ENCODE measurements at places on chromosomes 5 and 9.

GRCh38 chr9:11338130-11338529 is 725.3 kb upstream of the PTPRD start:
- no peak for ATAC-seq

- ATAC-seq: peak; percentile 85
These were observed at the start of gene SLC27A6 for GRCh38 chr5:128965011-128965637. Gene SLC27A6, plus strand, starts transcription at chr5:128965488. Its CDS starts 650 bp downstream, at chr5:128966138.

GRCh38 chr5:14508046-14508445 is 73.5 kb upstream of the OTULINL start:
- no peak for ATAC-seq

DNA sequence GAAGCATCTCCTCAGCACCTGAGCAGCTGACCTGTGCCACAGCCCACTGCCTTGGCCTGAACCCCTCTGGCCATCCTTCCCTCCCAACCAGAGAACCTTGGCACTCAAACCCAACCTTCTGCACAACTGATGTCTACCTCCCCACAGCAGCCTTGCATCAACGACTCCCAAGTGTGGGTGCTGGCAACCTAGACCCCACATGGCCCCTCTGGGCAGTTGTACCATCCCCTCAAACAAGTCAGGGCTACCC is 10.3 kb downstream of the SEPTIN8 start:
- no peak for ATAC-seq

DNA sequence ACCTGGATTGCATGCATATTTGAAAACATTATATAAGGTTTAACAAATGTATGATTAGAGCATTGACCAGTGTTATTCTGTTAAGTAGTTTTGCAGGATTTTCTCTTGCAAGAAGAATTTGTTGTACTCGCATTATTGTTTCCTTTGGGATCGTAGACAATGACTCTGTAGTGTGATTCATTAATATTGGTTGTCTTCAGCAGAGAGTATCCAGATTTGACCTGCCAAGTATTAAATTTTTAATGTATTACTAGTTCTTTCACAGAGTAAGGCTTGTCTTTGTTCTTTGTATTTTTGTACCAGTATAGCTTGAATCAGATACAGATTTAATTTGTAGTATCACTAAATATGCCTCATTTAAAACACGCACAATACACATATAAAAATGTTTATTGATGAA is 155.0 kb downstream of the PBX3 start:
- ATAC-seq: no peak

- peak; percentile 37 for ATAC-seq
These were observed 40.4 kb downstream of the EXD3 start for GRCh38 chr9:137382444-137383080.

DNA sequence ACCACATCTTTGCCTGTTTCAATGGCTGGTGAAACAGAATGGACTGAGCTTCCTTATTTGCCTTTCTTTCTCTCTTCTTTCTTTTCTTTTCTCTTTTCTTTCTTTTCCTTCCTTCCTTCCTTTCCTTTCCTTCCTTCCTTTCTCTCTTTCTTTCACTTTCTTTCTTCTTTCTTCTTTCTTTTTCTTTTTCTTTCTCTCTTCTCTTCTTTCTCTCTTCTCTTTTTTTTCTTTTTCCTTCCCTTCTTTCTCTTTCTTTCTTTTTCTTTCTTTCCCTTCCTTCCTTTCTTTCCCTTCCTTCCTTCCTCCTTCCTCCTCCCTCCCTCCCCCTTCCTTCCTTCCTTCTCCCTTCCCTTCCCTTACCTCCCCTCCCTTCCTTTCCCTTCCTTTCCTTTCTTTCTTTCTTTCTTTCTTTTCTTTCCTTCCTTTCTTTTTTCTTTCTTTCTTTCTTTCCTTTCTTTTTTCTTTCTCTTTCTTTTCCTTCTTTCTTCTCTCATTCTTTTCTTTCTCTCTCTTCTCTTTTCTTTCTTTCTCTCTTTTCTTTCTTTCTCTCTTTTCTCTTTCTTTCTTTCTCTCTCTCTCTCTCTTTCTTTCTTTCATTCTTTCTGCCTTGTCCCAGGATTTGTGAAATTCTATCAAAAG is 50.1 kb upstream of the MCTP1 start:
- ATAC-seq: no peak

DNA sequence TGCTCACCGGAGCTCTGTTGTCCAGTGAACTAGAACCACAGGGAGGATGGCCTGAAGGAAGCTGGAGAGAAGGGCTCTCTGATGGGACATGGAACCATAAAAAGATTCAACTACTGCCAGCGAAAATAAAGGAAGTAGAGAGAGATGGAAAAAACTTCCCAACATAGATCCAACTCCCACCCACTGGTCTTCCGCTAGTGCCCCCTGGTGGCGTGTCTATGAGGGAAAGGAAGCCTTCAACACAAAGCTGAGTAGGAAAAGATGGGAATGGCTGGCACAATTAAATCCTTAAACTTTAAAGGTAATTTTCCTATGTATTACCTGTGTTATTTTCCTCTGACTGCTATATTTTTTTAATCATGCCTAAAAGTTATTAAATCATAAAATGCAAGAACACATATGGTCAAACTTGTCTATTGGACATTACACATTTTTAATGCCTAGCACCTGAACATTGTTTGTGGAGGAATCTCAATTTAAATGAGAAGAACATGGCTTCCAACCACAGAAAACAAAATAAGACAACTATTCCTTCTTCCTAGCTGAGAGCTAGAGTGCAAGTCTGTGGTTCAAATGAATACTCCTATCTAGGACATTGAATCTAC is 51.5 kb downstream of the CEP120 start:
- ATAC-seq: peak; percentile 41

- ATAC-seq: no peak
These were observed 83.5 kb upstream of the HSPA9 start for GRCh38 chr5:138658676-138659075.

DNA sequence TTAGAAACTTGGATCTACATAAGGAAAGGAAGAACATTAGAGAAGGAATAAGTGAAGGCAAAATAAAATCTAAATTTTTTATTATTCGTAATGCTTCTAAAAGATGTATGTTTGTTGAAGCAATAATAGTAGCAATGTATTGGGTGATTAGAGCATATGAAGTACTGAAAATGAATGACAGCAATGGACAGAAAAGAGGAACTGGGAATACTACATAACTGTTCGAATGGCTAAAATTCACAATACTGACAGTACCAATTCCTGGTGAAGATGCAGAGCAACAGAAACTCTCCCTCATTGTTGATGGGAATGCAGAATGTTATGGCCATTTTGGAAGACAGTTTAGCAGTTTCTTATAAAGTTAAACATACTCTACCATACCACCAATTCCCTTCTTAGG is 177.3 kb upstream of the SPEF2 start:
- ATAC-seq: no peak

- no peak for ATAC-seq
These were observed 90.4 kb upstream of the SV2C start for GRCh38 chr5:75992753-75993152.

- no peak for ATAC-seq
These were observed 1291.8 kb upstream of the DMAC1 start for GRCh38 chr9:9091387-9091786.

DNA sequence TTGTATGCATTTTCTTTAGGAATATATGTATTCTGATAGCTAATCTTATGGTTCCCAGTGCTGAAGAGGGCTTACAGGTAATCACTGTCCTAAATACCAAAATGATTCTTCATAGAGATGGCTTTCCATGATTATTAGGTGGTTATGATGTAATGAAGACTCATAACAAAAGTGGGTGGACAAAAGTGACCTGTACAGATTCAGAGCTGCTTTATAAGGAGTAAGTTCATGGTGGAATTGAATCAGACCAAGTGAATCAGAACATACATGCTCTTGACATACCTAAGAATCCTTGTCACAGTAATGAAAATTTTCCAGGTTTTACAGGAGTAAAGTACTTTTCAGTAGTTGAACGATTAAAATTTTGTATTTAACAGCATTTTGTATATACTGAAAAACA is 105.6 kb downstream of the NIPBL start:
- ATAC-seq: no peak

DNA sequence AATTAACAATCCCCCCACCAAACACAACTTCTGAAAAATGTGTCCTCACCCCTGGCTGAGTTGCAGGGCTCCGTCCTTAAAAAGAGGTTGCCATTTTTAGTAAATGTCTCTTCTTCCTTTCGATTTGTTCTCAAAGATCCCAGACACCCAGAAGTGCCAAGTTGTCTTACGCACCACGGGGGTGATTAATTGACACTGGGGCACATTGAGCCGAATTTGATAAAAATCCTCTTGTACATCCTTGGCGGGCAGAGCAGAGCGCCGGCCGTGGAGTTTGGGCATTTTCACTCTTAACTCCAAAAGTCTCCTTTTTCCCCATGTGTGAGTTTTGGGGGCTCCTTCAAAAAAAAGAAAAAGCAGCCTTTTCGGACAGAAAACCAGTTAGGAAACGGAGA is 4.5 kb downstream of the LMX1B start:
- no peak for ATAC-seq

DNA sequence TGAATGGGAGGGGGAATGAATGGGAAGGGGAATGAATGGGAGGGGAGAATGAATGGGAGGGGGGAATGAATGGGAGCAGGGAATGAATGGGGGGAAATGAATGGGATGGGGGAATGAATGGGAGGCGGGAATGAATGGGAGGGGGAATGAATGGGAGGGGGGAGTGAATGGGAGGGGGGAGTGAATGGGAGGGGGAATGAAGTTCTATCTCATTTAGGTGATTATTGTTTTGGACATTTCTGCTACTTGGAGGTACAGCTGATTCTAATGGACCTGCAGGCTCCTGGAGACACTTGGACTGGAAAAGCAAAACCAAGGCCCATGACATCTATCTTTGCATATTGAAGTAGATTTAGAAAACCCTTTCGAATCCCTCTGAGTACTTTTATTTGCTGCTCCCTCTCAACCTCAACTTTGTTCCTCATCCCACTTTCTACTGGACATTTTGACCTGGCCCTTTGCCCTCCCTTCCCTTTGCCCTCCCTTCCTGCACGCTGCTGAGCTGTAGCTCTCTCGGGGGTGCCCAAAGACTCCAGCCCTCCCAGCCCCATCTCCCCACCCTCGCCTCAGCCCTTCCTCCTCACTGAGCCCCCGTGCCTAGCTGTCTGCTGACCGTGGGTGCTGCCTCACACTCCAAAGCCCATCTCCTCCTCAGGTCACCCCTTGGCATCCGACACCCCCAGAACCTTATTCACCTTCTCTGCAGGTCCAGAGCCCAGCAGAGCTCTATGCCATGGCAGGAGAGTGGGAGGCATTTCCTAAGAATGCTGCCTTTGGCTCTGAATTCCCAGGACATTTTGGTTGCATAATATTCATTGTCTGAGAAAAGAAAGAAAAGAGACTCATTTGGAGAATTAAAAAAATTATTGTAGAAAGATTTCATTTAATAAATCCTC is 19.9 kb upstream of the LPCAT1 start:
- no peak for ATAC-seq

- no peak for ATAC-seq
These were observed 742.9 kb downstream of the TLR4 start for GRCh38 chr9:118446943-118447639.

GRCh38 chr9:121284733-121285451 is 16.9 kb downstream of the GSN start:
- ATAC-seq: no peak

GRCh38 chr5:20023686-20024180 is 35.7 kb upstream of the CDH18 start:
- no peak for ATAC-seq

DNA sequence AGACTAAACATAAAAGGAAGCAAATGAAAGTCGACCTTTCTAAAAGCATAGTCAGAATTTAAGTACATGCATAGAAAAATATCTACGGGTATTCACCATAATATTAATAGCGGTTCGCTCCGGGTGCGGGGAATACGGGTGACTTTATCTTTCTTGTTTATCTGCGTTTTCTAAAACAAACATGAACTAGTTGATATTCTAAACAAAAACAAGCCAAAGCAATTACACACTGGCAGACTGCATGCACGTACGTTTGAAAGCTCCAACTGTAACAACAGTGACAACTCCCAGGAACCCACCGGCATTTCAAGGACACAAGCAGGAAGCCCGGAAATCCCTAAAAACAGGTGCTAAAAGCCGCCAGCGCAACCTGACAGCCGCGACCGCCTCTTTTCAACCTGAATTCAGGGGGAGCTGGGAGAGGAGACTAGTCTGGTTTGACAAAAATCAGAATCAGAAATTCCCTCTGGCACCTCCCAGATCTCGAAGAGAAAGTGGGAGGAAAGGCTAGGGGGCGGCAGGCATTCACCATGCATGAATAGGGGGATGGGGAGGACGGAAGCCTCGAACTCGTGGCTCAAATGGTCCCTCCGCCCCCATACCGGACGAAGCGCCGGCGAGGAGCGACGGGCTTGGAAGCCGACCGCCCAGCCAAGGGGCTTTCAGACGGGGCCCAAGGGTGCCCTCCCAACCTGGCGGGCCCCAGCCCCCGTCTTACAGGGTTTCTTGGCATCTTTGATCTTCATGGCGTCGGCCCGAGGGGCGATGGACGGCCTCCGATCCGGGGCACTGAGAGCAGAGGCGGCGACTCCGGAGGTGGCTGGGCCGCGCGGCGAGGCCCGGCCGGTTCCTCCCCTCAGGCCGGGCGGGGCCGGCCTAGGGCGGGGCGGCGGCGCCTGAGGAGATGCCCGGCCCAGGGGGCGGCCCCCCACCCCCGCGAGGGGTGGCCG is at the start of gene PANK3:
Gene PANK3 (minus strand): TSS at position 831 of the 950 bp plus-strand sequence. CDS start 85 bp downstream, at position 746.
- ATAC-seq: peak; percentile 89

DNA sequence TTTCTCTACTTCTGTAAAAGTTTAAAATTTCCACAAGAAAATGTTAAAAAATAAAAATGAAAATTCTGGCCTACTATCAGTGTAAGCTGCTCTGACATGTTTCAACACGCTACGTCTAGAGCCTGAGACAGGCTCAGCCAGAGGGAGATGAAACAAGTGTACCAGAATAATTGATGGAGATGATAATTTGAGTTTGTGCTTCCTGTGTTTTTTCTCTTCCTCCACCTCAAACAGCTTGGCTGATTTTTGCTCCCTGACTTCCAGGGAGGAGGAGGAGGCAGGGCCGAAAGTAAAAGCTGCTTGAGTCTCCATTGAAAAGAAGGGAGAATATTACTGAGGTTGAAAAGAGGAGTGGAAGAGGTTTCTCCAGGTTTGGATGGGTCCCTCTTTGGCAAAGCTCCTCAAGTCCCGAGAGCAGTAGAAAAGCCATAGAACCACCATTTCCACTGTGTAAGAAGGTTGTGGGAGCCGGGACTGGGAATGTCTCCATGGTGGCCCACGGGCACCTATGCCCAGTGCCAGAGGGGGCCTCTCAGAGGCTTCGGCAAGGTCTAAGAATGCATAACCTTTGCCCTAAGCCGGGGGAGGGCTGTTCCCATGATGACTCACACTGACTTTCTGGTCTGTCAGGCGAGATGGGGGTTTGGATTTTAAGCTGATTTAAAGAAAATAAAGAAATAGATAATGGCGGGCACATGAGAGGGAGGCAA is 95.1 kb downstream of the HRH2 start:
- ATAC-seq: no peak

- no peak for ATAC-seq
These were observed 227.3 kb upstream of the GLRA1 start for GRCh38 chr5:152151940-152152339.
